Large intestine (tissue), 12 donors: ENCODE measurements at places on chromosomes 4 and X. TPM values are rescaled to one million over a fixed set of nuclear protein-coding genes. Genes with fewer than 3 reads are reported as not detected.

DNA sequence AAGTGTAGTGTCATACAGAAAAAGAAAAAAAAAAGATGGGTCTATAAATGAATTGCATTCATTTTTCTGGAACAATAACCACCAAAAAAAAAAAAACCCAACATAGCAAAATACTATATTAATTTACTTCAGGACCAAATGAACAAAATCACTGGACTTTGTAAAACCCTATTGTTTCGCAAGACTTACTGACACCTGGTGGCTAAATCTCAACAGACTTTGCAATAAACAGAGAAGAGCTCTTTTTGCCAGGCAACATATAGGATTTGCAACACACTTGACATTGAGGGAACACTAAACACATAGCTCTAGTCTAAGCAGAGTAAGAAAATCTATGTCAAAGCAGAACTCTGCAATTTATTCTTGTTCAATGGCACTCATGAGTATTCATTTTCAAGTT lies 990.2 kb downstream of the STPG2 start:
- H3K36me3 ChIP-seq = no peaks in the 10 kb centered on the region
- DNase-seq = peak; percentile 37
- no peaks in the 10 kb centered on the region for H3K4me1 ChIP-seq
- H3K4me3 ChIP-seq = no peak overlapping the region
- H3K27ac ChIP-seq = no peak overlapping the region

- H3K27ac ChIP-seq = no peak overlapping the region
- DNase-seq = no peak
- H3K36me3 ChIP-seq = no peaks in the 10 kb centered on the region
- H3K27me3 ChIP-seq = no peaks in the 10 kb centered on the region
- H3K4me3 ChIP-seq = no peak overlapping the region
These were observed 804.2 kb downstream of the CENPC start for GRCh38 chr4:66741081-66741480.

DNA sequence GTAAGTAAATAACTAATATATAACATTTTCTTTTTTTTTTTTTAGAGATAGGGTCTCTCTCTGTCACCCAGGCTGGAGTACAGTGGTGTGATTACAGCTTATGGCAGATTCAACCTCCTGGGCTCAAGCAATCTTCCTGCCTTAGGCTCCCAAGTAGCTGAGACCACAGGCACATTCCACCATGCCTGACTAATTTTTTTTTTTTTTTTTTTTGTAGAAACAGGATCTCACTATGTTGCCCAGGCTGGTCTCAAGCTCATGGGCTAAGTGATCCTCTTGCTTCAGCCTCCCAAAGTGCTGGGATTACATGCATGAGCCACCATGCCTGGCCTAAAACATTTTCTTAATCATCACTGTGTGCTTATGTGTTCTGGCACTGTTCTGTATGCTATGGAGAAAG lies 32.8 kb downstream of the MGARP start:
- H3K4me1 ChIP-seq = no peaks in the 10 kb centered on the region
- H3K4me3 ChIP-seq = no peak overlapping the region
- H3K27me3 ChIP-seq = no peaks in the 10 kb centered on the region
- DNase-seq = no peak
- no peaks in the 10 kb centered on the region for H3K36me3 ChIP-seq
- H3K27ac ChIP-seq = no peak overlapping the region

DNA sequence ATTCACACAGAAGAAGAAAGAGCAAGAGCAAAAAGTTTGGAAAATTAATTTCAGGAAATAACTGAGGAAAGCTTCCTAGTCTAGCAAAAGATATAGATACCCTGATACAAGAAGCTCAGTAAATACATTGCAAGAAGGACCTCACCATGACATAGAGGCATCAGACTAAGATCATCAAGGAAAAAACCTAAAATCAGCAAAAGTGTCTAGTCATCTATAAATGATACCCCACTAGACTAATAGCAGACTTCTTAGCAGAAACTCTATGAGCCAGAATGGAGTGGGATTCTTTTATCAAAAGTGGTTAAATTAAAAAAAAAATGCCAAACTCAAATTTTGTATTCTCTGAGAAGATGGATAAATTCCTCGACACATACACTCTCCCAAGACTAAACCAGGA lies 10.5 kb upstream of the APOOL start:
- H3K4me1 ChIP-seq = no peaks in the 10 kb centered on the region
- H3K27me3 ChIP-seq = no peaks in the 10 kb centered on the region
- no peak overlapping the region for H3K27ac ChIP-seq
- DNase-seq = no peak
- H3K36me3 ChIP-seq = no peaks in the 10 kb centered on the region

DNA sequence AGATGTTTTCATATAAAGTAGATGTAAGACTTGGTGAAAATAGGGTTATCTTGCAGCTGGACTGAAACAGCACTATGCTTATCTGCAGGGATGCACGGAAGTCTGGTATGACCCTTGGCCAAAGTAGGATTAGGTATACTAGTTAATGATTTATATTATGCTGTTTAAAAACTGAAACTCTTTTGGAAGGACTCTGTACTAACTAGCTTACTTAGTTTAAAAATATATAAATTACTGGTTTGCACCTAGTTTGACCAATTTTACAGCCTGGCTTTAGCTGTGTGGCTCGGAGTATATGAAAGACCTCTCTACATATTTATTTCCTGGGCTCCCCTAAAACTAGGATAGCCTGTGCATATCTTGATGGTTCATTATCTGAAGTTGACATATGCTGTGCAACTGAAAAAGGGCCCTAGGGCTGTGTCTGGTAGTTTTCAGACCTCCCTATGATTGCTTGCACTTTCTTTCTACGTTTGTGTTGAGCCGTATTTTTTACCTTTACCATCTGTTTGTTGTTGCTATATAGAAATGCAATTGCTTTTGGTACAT lies 89.2 kb downstream of the TMEM144 start:
- H3K4me3 ChIP-seq = no peak overlapping the region
- H3K4me1 ChIP-seq = peaks cover 3% of the 10 kb centered on the region
- H3K27ac ChIP-seq = peak overlapping the region; percentile 67
- H3K27me3 ChIP-seq = no peaks in the 10 kb centered on the region

Gene ZGRF1
- 7.3 TPM for polyA plus RNA-seq

Gene GPC3
- polyA plus RNA-seq = 75.8 TPM
